ENCODE measurements at places on chromosomes 6 and 20.
A peak's percentile ranks its signal among the peaks of the same experiment; 100 is the strongest.

- DNase-seq: no peak
Measured at GRCh38 chr20:1896484-1897258, 1.5 kb downstream of the SIRPA start.

- DNase-seq: no peak
Measured at GRCh38 chr6:99545442-99545841, 23.0 kb downstream of the CCNC start.

DNA sequence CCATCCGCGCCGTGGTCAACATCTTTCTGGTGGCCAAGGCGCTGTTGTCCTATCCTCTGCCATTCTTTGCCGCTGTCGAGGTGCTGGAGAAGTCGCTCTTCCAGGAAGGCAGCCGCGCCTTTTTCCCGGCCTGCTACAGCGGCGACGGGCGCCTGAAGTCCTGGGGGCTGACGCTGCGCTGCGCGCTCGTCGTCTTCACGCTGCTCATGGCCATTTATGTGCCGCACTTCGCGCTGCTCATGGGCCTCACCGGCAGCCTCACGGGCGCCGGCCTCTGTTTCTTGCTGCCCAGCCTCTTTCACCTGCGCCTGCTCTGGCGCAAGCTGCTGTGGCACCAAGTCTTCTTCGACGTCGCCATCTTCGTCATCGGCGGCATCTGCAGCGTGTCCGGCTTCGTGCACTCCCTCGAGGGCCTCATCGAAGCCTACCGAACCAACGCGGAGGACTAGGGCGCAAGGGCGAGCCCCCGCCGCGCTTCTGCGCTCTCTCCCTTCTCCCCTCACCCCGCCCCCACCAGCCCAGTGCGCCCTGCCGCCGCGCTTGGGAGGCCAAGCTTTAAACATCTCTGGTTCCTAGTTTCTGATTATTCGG lies 4.0 kb downstream of the SLC32A1 start:
- DNase-seq: no peak

DNA sequence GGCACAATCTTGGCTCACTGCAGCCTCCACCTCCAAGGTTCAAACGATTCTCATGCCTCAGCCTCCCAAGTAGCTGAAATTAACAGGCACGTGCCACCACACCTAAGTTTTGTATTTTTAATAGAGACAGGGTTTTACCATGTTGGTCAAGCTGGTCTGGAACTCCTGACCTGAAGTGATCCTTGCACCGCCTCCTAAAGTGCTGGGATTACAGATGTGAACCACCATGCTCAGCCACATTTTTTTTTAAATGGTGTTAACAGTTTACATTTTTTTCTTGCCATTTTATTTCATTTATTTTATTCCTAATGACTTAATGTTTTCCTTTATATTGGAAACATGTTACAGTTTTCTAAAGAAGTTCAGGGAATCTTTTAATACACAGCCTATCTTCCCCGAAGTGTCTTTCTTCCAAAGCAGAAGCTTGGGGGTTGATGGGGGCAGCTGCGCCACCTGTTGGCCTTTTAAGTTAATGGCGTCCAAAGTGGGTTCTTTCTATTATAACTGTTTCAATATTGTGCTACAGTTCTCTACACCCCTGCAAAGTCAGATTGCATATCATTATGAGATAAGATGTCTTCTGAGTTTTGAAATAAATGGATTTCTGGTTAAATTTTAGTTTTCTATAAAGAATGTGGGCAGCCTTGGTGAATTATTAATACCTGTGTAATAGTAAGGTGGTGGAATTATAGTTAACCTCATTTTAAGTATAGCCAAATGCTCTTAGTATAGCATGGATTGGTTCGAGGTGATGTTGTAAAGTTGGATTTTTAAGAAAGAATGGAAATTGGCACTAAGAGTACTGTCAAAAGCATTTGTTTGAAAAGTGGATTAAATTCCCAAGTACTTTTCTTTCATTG lies 42.0 kb upstream of the PLCG1 start:
- peak; percentile 81 for DNase-seq

DNA sequence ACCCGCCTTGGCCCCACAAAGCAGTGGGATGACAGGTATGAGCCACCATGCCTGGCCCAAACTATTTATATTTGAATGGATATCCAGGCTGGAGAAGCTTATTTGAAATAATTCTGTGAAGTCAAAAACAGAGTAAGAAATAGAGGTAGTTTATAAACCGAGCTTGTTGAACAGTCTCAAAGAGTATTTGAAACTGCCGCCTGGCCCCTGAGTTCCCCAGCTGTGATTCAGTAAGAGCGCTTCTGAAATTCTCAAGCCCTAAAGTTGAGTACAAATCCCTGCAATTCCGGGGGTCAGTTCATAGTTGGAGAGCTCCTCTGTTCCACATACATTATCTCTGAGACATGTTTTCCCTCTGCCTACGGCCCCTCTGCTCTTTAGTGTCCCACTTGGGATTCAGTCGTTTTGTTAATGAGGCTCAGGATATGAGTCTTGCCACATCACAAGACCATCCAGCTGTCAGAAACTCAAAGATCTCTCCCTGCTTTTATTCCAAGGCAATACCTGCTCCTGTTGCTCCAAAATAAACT lies 127.8 kb downstream of the SOD2 start:
- no peak for DNase-seq

DNA sequence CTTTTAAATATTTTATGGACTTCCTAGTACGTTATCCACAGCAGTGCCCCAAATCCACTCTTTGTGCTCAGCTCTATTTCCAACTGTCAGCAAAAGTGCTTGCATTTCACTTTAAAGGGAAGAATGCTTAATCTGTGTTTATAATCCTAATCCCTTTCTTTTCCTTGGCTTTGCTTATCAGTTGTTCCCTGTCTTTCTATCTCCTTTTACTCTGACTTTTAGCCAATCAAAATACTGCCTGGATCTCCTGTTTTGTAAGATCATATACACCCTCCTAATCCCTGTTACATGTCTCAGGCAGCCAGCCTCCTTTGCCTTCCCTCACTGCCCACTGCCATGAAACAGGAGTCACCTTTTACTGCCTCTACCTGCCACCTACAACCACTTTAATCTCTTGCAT lies 102.9 kb downstream of the AIG1 start:
- no peak for DNase-seq

DNA sequence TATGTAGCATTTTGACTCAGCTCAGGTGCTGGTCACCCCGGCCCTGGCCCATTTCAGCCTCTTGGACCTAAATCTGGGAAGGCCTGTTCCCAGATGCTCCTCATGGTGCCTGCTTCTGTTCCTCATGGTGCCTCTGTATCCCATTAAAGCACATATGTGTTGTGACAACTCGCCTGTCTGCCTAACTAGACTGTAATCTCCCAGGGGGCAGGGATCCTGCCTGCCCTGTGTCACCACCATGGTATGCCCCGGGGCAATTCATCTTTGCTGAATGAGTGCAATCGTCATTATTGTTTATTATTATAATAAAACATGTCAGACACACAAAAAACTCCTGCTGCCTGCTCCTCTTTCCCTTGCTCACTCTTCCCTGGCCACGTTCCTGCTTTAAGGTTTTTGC lies 62.0 kb downstream of the ZFP64 start:
- DNase-seq: no peak

DNA sequence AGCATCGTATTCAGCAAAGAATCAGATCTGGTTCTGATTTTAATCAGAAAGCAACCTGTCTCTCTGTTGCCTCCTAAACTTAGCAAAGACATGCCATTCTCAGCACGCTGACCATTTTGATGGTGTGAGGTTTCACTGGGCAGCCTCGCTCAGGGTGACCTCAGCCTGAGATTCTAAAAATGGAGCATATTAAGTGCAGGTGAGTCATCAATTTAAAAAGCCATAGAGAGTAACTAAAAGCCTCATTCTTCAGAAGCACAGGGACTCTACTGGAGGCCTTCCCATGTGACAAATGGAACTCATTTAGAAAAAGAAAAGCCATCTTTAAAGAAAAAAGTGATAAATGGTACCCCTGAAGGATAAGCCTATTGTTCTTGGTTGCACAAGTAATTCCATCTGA lies 91.3 kb downstream of the FILIP1 start:
- DNase-seq: no peak

GRCh38 chr6:37521674-37522073 lies 22.0 kb upstream of the CCDC167 start:
- no peak for DNase-seq

GRCh38 chr6:87789198-87789899 lies 87.3 kb upstream of the AKIRIN2 start:
- DNase-seq: no peak

DNA sequence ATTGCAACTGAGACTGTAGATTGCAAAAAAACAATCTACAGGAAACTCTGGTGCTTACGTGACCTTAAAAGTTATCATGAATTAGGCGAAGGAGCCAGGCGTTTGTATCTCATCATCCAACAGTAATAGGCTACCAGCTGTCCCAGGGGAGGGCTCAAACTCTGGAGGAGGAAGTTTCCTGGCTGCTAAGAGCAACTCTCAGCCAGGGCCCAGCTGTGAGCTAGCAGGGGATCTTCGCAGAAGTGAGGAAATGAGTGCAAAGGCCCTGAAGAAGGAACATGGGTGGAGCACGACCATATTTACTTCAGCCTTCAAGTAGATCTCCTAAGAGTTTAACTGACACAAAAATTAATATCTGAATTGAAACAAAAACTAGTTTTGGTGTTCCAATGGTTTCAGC lies 686.9 kb upstream of the MAP3K7 start:
- no peak for DNase-seq

DNA sequence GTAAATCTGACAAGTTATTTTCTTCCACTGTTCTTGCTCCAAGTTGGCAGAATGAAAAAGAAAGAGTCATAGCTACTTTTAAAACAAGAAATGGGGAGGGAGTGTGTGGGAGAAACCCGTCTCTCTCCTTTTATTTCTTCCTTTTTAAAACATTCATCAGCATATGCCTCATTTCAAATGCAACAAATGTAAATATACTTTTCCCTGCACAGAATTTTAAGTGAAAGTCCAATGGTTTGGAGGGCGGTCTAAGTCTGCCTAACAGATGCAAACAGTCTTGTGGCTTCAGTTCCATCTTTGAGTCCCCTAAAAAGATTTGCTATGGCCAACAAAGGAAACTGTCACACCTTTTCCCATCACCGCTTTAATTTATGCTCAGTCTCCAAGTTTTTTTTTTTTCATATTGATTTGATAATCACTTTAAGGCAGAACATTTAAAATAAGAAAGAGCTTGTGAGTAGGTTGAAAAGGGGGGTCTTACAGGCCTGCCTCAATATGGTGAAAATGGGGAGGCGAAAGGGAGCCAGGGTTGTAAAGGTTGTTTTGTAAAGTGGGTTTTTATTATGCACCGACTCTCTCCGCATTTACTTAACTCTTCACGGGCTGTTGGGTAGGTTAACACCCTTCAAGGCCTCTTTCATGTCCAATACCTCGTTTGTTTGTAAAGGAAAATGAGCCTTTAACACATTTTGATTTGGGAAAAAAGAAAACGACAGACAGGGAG lies 4.6 kb downstream of the TFAP2D start:
- no peak for DNase-seq

- DNase-seq: no peak
Measured at GRCh38 chr6:25637211-25637610, 14.8 kb upstream of the SCGN start.

GRCh38 chr6:77844822-77845221 lies 192.0 kb downstream of the MEI4 start:
- DNase-seq: no peak

DNA sequence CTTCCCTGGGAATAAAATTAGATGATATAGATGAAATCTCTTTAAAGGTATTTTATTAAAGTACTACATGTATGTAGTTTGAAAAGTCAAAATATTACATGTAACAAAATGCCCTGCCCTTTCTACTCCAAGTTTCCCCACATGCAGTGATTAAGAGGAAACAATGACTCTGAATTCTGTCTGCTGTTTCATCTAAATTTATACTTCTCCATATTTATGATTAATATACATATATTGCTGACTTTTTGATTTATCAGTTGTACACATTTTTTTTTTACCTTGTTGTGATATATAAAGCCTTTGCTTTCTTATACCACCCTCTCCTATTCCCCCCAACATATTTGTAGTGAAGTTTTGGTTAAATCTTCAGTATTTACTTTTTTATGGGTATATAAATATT lies 127.9 kb downstream of the ZFAND3 start:
- DNase-seq: no peak

DNA sequence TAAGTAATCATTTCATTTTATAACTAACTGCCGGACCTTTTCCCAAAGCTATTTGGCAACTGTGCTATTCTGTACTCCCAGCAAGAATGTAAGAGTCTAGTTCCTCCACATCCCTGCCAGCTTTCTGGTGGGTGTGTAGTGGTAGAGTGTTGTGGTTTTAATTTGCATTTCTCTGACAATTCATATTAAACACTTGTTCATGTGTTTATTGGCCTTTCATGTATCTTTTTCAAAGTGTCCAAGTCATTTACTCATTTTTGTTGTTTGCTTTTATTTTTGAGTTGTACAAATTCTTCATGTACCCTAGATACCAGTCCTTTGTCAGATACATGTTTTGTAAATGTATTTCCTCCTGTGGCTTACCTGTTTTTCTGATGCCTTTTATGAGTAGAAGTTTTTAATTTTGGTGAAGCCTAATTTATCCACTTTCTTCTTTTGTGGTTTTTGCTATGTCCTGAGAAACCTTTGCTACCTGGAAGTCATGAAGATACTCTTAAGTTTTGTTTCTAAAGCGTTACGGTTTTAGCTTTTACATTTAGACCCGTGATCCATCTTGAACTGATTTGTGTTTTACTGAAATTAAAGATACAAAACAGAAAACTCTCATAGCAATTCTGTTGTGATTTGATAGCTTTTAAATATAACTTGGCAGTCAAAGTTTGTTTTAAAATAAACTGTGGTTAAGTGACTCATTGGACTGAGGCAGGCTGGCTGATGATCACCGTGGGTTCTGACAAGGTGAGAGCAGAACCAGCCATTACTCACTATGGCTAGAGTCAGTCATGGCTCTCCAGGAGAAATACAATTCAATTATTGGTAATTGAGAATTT lies 8.0 kb downstream of the MYLIP start:
- DNase-seq: no peak

DNA sequence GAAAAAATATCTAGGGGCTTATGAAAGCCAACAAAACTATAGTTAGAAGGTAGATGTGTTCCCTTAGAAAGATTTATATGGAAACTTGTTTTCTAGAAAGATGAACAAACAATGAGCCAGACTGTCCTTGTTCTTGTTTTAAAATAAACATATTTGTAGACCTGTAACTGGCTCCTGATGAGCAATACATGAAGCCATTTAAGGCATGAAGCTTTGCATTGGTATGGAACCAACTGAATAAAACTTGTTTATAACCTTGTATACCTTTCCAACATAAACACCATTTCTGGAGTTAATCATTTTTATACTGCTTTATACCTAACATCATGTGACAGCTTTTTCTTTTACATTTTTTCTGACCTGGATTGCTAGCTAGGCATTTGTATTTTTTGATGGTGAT lies 247.8 kb downstream of the PRL start:
- DNase-seq: no peak

Data from head of caudate nucleus (tissue), 42 donors.